Small intestine (tissue), 16 donors: ENCODE measurements at places on chromosomes 7 and 10. TPM values are rescaled to one million over a fixed set of nuclear protein-coding genes. Genes with fewer than 3 reads are reported as not detected.

DNA sequence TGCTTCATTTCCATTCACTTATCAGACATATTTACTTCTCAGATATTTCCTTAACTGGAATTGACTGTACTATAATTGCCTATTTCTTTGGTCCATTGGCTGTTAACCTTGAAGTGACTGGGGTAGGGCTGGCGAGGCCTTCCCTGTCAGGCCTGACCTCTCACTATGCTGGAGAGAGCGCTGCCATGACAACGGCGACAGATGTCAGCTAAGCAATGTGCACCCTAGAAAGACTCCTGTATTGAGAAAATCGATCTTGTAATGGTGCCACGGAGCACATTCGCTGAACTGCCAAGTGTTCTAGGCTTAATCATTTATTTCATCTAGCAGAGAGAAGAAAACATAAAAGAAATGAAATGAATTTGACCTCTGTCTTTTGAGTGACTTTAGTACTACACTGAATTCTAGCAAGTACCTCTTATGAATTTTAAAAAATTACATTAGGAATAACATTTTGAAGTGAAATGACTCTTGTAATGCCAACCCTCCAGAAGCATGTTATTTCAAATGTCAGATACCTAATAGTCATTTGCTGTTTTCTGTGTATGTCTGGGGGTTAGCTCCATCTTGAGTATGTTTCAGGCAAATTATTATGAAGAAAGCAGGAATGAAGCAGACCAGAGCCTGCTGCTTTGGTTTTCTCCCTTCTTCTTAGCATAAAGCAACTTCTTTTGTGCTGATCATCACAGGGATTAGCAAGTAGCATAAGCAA is 148.0 kb downstream of the SNX10 start:
- DNase-seq, result no peak

Gene DNMBP
- polyA plus RNA-seq, result 52.2 TPM

GRCh38 chr10:71684356-71685173 is 35.0 kb downstream of the C10orf105 start:
- peak; percentile 50 for DNase-seq

- no peak for DNase-seq
These were observed 194.6 kb downstream of the COBL start for GRCh38 chr7:51121931-51122425.

DNA sequence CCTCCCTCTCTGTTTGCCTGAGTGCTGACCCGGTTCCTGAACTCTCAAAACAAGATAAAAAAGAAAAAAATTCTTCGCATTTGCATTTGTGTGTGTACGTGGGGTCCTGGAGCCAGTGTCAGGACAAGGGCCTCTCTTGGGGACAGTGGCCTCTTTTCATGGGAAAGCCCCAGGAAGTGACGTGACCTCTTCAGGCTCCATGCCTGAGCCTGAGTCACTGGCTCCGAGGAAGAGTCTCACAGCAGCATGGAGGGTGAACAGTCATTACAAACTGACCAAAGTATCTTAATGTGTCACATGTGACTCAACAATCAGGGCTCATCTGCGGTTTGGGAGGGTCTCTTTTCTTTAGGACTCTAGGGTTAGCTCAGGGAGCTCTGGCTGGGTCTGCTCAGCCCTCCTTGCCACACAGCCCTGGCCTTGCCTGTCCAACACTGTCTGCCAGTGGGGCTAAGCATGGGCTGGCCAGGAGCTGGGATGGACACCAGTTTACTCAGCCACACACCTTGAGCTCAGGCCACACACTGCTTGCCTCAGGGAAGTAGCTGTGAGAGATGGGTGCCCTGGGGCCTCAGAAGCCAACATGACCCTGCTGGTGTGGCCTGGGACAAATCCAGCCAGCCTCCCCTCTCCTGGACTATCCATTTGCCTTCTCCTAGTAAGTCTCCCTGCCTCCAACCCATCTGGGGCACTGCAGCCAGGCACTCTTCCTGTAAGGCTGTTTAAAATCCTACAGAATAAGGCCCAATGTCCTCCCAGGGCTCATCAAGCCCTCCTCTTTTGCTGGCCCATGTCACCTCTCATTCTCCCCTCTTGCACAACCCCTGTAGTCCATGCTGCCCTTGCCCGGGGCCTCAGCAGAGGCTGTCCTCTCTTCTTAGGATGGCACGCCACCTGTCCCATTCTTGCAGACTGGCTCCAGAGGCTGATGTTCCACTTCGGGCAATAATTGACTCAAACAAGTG is 10.5 kb downstream of the TMEM273 start:
- peak; percentile 42 for DNase-seq

- no peak for DNase-seq
These were observed 33.5 kb upstream of the CADPS2 start for GRCh38 chr7:122919643-122920181.

Gene MYH16
- 0.01 TPM for polyA plus RNA-seq

GRCh38 chr10:86583983-86584382 is 62.4 kb upstream of the WAPL start:
- DNase-seq, result no peak
